ENCODE measurements at places on chromosomes 4 and X.
A peak's percentile ranks its signal among the peaks of the same experiment; 100 is the strongest.

DNA sequence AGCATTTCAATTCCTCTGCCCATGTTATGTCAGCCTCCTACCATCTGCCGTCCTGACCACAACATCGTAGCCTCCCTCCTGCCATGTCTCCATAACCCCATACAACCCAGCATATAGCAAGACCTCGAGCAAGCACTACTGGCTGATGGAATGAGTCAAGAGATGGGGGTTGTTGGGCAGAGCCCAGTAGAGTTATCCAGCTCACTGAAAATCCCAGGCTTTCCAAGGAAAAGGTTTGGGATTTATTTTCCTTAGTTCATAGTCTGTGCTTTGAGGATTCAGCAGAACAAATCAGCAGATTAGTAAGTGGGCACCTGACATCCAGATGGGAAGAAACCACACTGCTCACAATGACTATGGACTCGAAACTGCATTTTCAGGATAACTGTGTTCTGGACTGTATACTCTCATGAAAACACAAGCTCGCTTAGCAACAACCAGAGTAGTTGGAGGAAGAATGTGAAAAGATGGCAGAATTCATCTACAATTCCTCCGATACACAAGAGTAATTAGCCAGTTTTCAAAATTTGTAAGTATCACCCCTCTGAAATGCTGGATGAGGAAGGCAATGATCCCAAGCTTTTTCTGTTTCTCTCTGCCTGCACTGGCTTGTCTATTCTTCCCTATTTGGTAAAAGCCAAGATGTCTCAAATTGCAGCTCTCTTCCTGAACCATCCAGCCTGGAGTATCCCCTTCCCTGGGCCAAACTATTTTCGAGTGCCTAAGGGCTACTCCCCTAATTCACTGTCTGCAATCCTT is 186.2 kb upstream of the TBL1X start:
- no peak for DNase-seq

- no peak for DNase-seq
These were observed 32.5 kb downstream of the SULT1B1 start for GRCh38 chr4:69727926-69728325.

DNA sequence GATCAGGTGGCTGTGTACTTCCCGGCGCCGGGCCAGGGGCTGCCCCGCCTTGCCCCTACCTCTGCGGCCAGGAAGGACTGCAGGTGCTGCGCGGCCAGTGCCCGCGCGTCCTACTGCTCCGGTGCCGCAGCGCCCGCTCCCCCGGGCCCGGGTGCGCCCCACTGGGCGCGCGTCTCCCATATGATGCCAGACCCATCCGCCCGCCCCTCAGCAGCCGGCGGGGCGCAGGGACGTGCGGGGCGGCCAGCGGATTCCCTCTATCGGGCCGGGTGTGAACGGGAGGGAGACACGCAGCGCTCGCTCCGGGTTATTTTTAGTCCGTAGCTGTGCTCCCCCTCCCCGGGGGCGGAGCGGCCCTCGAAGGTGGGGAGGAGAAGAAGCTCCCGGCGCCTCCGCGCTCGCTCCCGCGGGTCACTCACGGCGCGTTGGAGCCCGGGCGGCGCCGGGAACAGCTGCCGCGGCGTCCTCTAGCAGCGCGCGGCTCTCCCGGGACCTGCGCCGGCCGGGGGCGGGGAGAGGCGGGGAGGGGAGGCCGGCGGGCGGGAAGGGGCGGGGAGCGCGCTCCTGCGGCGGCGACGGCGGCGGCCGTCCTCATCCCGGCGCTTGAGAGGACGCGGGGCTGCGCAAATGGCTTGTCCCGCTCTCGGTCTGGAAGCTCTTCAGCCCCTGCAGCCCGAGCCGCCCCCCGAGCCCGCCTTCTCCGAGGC is 103.6 kb downstream of the UCHL1 start:
- peak; percentile 27 for DNase-seq

- peak; percentile 18 for DNase-seq
These were observed 329.4 kb downstream of the HNRNPD start for GRCh38 chr4:82044141-82044993.

DNA sequence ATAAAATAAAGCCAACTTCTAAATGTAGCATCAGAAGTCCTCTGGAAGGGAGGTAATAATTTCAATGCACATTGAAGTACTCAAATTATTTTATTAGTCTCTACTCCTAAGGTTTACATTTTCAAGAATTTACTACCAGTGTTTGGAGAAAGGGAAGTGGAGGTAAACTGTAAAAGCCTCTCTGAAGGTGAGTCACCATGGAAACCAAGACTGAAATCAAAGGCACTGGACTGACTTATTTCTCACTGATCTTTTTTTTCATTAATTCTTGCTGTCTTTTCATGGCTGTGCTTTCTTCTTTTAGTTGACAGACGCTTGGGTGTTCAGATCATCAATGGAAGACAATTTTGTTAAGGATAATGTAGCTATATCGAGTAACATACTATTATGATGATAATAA is 9.7 kb downstream of the SLC39A8 start:
- DNase-seq = no peak

DNA sequence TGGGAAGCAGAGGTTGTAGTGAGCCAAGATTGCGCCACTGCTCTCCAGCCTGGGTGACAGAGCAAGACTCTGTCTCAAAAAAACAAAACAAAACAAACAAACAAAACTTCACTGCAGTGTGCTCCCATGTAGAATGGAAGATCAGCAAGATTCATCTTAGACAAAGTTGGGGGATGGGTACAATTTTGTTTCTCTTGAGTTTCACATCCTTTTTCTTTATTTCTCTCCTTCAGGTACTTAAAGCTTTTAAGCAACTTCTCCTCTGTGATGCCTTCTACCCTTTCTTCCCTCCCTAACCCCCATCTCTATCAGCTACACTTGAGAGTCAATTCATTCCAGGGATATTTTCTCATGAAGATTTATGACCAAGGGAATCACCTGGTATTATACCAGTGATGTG is 15.5 kb upstream of the RBBP7 start:
- no peak for DNase-seq

DNA sequence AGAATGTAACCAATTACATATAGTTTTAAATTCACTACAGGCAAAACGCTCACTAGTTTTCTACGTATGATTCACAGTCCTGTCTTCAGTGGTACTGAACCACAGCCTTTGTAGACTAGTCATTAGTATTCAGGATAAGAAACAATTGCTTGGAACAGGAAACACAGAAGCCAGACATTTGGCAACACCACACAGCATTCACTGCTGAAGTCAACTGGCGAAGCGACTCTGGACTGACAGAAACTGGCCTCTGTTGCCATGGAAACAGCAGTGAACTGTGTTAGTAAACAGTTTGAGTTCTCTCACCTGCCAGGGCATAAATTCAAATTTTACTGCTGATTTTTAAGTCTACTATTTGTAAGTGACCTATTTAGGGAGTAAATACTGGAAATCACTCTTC is 57.6 kb downstream of the MAPK10 start:
- DNase-seq = no peak

GRCh38 chrX:123217077-123217476 is 33.0 kb downstream of the GRIA3 start:
- no peak for DNase-seq

DNA sequence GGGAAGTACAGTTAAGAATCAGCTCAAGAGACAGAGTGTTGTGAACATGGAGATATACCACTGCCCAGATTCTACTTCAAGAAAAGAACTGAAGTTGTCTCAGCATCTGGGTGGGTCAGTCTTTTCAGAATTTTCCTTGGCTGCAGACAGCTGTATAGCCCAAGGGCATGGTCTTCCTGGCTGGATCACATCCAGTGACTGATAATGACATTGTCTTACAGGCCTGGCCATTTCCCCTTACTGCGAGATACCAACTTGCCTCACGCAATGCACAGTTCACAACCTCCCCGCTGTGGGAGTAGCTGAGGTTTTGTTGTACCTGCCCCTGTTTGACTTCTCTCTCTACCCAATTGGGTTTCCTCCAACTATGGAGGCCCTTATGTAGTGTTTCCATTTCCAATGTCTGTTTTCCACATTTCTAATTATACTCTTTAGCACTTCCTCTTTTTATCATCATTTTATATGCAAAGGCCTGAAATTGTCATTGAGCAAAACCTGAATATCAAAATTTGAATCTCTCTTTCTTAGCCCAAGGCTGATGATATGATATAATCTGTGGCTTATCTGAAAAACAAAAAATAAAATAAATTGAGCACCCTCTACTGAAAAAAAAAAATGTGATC is 209.1 kb downstream of the NAF1 start:
- peak; percentile 3 for DNase-seq

GRCh38 chr4:102780476-102781144 is 19.8 kb upstream of the MANBA start:
- DNase-seq = no peak

DNA sequence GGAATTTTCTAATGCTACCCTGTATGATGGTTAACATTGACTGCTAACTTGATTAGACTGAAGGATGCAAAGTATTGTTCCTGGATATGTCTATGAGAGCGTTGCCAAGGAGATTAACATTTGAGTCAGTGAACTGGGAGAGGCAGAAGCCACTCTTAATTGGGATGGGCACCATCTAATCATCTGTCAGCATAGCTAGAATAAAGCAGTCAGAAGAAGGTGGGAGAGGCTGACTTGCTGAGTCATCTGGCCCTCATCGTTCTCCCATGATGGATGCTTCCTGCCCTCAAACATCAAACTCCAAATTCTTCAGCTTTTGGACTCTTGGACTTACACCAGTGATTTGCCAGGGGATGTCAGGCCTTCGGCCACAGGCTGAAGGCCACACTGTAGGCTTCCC is 878.5 kb downstream of the PCDH7 start:
- DNase-seq = no peak

DNA sequence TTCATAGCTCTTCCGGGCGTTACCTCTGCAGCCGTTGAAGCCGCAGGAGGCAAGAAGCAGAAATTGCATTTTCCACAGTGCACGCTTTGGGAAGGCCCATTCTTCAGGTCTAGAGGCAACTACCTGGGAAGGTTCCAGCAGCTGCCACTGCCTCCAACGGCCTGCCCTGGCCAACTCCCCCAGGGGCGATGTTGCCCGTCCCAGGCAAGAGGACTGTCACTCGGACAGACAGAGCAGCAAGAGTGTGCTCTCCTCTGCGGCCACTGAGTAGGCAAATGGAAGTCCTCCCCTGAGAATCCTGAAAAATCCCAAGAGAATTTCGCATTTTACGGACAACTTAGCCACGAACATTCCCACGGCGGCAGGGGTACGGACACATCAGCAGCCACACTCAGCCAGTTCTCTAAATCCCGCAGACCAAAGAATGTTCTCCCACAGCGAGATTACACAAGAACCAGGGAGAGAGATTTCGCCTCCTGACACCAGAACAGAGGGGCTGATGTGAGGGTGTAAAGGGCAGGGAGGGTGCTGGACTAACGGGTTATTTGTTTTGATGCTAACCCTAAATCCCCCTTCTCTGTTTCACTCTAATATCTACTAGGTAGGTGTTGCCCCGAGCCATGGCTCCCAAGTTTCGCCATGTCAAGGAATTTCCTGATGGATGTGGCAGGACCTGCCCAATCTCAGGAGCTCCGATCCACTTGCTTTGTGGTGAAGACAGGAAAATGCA is 63.8 kb downstream of the SEPSECS start:
- DNase-seq = no peak

DNA sequence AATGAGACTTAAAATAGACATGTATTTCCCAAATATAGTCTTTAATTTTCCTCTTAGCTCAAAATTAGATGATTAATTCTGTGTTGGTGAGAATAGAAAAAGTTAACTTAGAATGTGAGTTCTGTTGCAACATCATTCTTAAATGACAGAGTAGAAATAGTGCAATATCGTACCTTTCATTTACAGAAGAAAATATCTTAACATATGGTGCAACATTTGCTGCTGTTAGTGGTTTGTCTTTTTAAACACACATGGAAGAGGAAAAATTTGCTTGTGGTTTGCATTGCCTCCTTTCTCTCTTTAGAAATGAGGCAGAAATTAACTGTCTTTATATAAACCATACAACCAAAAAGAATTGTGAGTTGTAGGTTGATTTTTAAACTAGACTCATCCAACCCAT is 39.3 kb upstream of the FHDC1 start:
- DNase-seq = no peak

- DNase-seq = peak; percentile 44
These were observed 3.5 kb downstream of the SPINK2 start for GRCh38 chr4:56817840-56818491.

DNA sequence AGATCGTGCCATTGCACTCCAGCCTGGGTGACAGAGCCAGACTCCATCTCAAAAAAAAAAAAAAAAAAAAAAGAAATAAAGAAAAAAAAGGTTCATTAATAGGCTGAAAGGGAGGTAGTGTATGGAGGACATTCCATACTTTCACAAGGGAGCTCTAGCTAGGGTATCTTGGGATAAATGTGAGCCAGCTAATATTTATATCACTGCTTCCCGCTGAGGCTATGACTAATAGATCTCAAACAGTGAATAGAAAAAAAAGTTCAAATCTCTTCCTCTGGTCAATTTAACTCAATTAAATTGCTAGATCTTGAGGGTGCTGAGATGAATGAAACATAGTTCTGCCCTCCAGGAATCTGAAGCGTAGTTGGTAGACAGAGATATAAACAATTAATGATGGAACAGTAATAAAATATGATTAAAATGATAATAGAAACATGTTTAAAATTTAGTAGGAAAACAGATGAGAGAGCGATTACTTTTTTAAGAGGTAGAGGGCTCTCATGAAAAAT is 55.7 kb upstream of the SHISA3 start:
- no peak for DNase-seq

- no peak for DNase-seq
These were observed 2.1 kb upstream of the ZNF141 start for GRCh38 chr4:335515-335914.

DNA sequence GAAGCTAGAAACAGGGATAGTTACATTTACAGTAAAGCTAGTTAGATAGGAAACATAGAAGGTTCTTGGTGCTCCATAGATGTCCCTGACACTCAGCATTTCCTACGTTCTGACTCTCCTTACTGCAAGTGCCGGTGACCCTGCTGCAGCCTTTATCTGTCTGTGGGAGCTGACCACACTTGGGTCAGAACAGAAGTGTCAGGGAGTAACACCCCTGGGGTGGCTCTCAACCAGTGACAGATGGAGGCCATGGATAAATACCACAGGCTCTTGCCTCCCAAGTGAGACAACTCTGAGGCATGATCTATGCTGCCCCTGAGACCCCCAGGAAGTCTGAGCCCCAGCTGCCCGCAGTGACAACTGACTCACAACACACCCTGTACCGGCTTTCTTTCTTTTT is 69.8 kb downstream of the ANXA3 start:
- no peak for DNase-seq

DNA sequence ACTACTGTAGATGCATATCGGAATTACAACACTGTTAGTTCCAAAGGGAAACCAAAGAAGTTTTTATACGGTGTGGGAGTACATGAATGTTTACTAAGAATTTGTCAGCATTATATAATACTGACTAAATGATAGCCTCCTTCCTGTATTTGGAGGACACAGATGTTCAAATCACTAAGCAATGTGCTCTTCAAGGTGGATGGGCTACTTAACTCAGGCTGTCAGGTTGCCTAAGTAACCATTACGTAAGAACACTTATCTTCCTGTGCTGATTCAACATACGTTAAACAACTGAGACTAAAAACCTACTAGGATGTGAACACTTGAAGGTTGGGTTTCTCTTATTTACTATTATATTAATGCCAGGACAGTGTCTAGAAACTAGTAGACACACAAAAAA is 81.9 kb upstream of the HPGD start:
- peak; percentile 10 for DNase-seq

- DNase-seq = no peak
These were observed 107.0 kb downstream of the PCDH18 start for GRCh38 chr4:137425281-137425680.

Data from KBM-7 (cell line).